Activated B cell treated with CpG ODN at 0.5 μM for 24 hours (primary cell): ENCODE measurements at places on chromosomes 5 and 9.

DNA sequence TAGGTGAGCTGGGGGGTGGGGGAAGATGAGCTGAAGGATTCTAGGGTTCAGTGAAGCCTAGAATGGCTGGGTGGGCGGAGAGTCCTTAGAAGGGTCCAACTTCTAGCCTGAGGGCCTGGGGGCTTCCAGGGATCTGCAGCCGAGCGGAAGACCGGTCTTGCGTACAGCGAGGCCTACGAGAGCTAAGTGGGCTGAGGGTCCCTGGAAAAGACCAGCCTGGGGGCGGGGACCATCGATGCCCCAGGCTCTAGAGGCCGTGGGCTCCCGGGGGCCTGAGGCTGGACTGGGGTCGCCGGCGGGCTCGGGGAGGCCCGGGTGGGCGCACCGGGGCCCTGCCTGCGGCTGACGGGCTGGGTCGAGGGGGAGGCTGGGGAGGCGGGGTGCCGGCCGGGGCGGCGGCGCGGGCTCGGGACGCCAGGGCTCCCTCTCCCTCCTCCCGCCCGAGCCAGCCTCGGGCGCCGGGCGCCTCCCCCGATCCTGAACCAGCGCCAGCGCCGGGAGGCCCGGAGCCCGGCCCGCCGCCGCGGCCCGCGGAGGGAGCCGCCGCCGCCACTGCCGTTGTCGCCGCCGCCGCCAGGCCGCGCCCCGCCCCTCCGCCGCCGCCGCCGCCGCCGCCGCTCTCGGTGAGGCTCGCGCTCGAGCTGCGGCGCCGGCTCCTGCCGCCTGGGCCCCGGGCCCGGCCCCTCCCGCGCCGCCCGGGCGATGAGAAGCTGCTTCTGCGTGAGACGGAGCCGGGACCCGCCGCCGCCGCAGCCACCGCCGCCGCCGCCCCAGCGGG, at the start of gene MVB12B:
Gene MVB12B (plus strand): TSS at position 602 of the 778 bp plus-strand sequence. CDS start 101 bp downstream, at position 703.
- peak within 1 kb of the TSS; percentile 68 for H3K27ac ChIP-seq
- H3K4me3 ChIP-seq, result peak within 1 kb of the TSS; percentile 79
- peaks cover 18% of the 10 kb centered on the region for H3K4me1 ChIP-seq
- peaks cover 11% of the 10 kb centered on the region for H3K27me3 ChIP-seq

DNA sequence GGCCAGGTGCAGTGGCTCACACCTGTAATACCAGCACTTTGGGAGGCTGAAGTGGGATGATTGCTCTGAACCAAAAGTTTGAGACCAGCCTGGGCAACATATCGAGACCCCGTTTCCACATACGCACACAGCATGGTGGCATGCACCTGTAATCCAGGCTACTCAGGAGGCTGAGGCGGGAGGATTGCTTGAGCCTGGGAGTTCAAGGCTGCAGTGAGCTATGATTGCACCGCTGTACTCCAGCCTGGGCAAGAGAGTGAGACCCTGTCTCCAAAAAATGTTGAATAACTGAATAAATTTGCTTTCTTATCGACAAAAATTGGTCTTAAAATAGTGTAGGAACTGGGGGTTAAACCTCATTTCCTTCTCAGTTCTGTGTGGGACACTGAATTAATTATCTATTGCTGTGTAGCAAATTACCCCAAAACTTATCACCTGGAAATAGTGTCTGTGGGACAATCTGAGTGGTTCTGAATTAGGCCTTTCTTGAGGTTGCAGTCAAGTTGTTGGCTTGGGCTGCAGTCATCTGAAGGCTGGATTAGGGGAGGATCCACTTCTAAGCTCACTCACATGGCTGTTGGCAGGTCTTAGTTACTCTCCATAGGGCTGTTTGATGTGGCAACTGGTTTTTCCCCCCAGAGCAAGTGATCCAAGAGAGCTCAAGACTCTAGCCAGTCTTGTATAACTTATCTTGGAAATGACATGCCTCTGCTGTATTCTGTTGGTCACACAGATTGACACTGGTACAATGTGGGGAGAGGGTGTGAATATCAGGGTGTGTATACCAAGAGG, 2.0 kb downstream of the SNX30 start:
- no peaks in the 10 kb centered on the region for H3K27me3 ChIP-seq
- H3K4me3 ChIP-seq, result peak overlapping the region; percentile 83
- no peak for DNase-seq
- H3K27ac ChIP-seq, result no peak overlapping the region
- peaks cover 44% of the 10 kb centered on the region for H3K4me1 ChIP-seq

GRCh38 chr9:35605351-35606137, 482 bp downstream of the TESK1 start:
- peak overlapping the region; percentile 80 for H3K4me3 ChIP-seq
- H3K27ac ChIP-seq, result peak overlapping the region; percentile 70
- H3K36me3 ChIP-seq, result peaks cover 36% of the 10 kb centered on the region
- H3K4me1 ChIP-seq, result peaks cover 32% of the 10 kb centered on the region

DNA sequence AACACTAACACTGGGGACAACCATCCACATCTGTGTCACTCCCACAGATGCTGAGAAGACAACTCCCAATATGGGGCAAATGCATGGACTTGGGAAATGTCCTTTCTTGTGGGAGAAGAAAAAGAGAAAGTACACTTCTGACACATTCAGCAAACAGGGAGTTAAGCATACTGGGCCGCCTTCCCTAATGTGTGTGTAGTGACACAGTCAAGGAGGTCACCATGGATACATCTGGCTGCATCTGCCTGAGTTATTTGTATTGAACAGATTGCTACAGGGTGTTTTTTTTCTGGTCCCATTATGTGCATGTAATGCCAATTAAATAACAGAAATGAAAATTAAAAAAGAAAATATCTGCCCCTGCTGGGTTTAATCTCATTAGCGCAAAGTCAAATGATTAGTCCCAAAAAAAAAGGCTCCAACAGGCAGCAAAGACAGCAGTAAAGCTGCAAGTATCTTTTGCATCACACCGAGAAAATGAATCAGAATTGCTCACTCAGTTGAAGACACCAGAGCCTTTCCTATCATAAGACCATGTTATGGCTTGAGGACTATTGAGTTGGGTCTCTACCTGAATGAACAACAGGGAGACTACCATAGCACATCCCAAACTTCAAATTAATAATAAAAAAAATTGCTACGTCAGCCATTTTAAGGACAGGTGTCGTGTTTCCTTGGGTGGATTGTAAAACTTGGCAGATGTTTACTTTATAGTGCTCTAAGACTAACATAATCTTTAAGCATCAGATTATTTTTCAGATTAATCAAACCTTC, 395.9 kb downstream of the DTWD2 start:
- no peaks in the 10 kb centered on the region for H3K36me3 ChIP-seq
- H3K4me1 ChIP-seq, result no peaks in the 10 kb centered on the region
- no peak overlapping the region for H3K27ac ChIP-seq
- peaks cover 7% of the 10 kb centered on the region for H3K27me3 ChIP-seq
- no peak for DNase-seq

DNA sequence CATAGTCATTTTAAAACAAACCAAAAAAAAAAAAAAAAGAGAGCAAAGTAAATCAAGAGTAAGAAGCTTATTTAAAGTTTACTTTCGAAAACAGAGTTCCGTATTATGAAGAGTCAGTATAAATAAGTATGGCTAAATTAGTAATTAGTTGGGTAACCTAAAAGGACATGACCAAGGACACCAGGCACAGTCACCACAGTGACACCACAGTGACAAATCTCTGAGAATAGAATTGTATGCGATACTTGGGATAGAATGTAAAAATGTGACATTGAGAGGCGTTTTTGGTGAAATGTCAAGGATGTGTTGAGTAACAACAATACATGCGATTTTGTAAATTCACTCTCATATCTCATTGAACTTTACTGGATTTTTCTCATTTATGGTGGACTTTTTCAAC, 150.9 kb upstream of the SPEF2 start:
- no peaks in the 10 kb centered on the region for H3K4me1 ChIP-seq
- H3K4me3 ChIP-seq, result no peak overlapping the region
- no peak overlapping the region for H3K27ac ChIP-seq
- no peaks in the 10 kb centered on the region for H3K27me3 ChIP-seq

- no peaks in the 10 kb centered on the region for H3K4me1 ChIP-seq
- H3K27me3 ChIP-seq, result no peaks in the 10 kb centered on the region
- no peaks in the 10 kb centered on the region for H3K36me3 ChIP-seq
These were observed 1092.5 kb upstream of the SEMA6A start for GRCh38 chr5:117667105-117667504.

GRCh38 chr9:26695298-26695622, 197.3 kb downstream of the CAAP1 start:
- no peak overlapping the region for H3K27ac ChIP-seq
- H3K4me1 ChIP-seq, result no peaks in the 10 kb centered on the region
- H3K4me3 ChIP-seq, result no peak overlapping the region
- no peaks in the 10 kb centered on the region for H3K36me3 ChIP-seq
- H3K27me3 ChIP-seq, result no peaks in the 10 kb centered on the region

DNA sequence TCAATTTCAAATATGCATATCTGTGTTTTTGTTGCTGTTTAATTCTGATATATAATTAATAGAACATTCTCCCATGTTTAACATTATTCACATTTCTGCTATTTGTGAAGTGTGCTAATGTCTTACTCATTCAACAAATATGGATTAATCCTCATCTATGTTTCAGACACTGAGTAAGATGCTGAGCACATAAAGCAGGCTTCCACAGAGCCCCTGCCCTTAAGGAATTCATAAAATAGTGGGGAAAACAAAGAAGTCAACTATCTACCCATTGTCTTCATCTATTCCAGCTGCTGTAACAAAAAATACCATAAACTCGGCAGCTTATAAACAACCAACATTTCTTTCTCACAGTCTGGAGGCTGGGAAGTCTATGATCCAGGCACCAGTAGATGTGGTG, 333.3 kb downstream of the SEMA5A start:
- H3K4me1 ChIP-seq, result no peaks in the 10 kb centered on the region
- no peaks in the 10 kb centered on the region for H3K27me3 ChIP-seq
- no peak for DNase-seq
- no peaks in the 10 kb centered on the region for H3K36me3 ChIP-seq
- H3K27ac ChIP-seq, result no peak overlapping the region

- H3K27ac ChIP-seq, result no peak overlapping the region
- no peaks in the 10 kb centered on the region for H3K36me3 ChIP-seq
- H3K4me1 ChIP-seq, result no peaks in the 10 kb centered on the region
- H3K27me3 ChIP-seq, result no peaks in the 10 kb centered on the region
- H3K4me3 ChIP-seq, result no peak overlapping the region
These were observed 57.1 kb downstream of the EDIL3 start for GRCh38 chr5:84327591-84327990.

GRCh38 chr5:76855961-76856360, 6.1 kb downstream of the S100Z start:
- H3K27me3 ChIP-seq, result no peaks in the 10 kb centered on the region
- no peak for DNase-seq
- peak overlapping the region; percentile 17 for H3K4me3 ChIP-seq
- peak overlapping the region; percentile 72 for H3K27ac ChIP-seq
- H3K4me1 ChIP-seq, result peaks cover 30% of the 10 kb centered on the region

GRCh38 chr5:78793907-78794662, 145.5 kb upstream of the LHFPL2 start:
- H3K4me3 ChIP-seq, result no peak overlapping the region
- H3K27ac ChIP-seq, result peak overlapping the region; percentile 5
- DNase-seq, result no peak
- H3K36me3 ChIP-seq, result no peaks in the 10 kb centered on the region
- H3K4me1 ChIP-seq, result peaks cover 63% of the 10 kb centered on the region

GRCh38 chr9:100206899-100207298, 107.9 kb downstream of the INVS start:
- no peak overlapping the region for H3K27ac ChIP-seq
- no peaks in the 10 kb centered on the region for H3K27me3 ChIP-seq
- no peak overlapping the region for H3K4me3 ChIP-seq
- DNase-seq, result no peak
- no peaks in the 10 kb centered on the region for H3K36me3 ChIP-seq
- peaks cover 9% of the 10 kb centered on the region for H3K4me1 ChIP-seq

DNA sequence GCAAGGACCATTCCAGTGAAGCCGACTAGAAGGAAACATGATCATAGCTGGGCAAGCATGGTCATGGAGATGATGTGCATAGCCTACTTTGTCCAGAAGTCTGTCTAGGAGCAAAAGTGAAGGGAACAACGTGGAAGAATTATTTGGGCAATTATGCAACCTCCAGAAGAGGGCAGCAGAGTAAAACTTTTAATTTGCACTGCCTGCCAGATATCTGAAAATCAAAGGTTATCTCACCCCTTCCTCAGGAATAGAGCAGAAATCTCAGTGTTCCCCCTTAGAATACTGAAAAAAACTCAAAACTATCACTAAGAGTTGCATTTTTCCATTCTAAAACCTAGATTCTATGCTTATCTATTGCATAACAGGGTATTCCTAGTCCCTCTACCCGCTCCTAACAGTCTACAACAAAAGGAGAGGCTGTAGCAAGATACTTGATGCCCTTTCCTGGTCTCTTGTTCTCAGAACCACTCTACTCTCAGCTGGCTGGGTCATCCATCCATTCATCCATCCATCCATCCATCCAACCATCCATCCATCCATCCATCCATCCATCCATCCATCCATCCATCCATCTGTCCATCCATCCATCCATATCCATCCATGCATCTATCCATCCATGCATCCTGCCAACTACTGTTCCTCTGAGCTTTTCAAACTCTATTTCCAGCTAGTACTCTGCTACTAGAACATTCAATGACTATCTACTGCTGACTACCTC, 8.4 kb upstream of the SETD9 start:
- H3K4me1 ChIP-seq, result no peaks in the 10 kb centered on the region
- H3K27me3 ChIP-seq, result no peaks in the 10 kb centered on the region
- H3K4me3 ChIP-seq, result no peak overlapping the region
- DNase-seq, result no peak
- H3K27ac ChIP-seq, result no peak overlapping the region

DNA sequence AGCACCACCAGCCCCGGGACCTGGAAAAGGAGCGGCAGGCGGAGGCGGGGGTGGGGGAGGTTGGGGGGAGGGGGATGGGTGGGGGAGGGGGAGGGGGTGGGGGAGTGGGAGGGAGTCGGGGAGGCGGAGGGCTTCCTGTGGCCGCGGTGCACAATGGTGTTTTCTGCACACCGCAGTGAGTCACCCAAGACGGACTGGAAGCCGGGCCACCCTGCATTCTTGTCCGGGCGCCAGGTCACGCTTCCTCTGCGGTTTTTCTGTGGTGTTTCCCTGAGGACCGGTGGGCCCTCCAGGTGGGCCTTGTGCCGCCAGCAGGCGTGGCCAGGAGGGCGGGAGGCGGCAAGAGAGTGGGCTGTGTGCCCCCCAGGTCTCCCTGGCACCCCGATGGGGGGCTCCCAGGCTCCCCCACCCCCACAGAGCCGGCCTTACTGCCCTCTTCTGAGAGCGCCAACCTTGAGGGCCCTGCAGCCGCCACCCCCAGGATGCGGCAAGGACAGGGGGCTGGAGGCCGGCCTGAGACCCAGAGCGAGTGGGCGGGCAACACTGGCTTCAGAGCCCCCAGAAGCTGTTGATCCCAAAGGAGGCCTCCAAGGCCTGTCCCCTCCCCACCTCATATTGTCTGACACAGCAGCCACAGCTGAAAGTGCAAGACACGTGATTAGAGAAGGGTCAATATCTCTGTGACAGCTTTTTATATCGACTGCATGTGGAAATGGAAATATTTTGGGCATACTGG, 11.1 kb downstream of the EXD3 start:
- no peaks in the 10 kb centered on the region for H3K36me3 ChIP-seq
- peaks cover 2% of the 10 kb centered on the region for H3K27me3 ChIP-seq
- DNase-seq, result peak; percentile 39
- no peak overlapping the region for H3K4me3 ChIP-seq

DNA sequence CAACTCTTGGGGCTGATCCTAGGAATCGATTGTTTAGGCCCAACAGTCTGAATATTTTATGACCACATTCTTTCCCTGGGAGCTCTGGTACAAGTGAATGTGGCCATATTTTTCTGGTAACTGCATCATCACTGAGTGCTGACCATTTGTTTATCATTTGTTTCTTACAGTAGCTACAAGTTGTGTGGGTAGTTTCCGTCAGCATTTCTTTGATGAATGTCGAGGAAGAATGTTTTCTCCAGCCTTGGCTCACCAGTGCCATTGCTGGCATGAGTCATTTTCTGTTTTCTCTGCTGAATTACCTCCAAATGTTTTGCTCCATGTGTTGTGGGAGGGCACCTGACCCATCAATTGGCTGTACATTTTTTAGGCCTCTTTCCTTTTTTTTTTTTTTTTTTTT, 14.1 kb upstream of the CARD19 start:
- no peaks in the 10 kb centered on the region for H3K4me1 ChIP-seq
- no peak for DNase-seq
- H3K27me3 ChIP-seq, result no peaks in the 10 kb centered on the region
- no peak overlapping the region for H3K4me3 ChIP-seq
